ENCODE measurements at places on chromosomes 6 and 20.

GRCh38 chr6:38483526-38483925 lies 156.2 kb downstream of the BTBD9 start:
- DNase-seq: no peak

GRCh38 chr6:110512991-110513390 lies 36.6 kb upstream of the SLC22A16 start:
- DNase-seq: no peak

DNA sequence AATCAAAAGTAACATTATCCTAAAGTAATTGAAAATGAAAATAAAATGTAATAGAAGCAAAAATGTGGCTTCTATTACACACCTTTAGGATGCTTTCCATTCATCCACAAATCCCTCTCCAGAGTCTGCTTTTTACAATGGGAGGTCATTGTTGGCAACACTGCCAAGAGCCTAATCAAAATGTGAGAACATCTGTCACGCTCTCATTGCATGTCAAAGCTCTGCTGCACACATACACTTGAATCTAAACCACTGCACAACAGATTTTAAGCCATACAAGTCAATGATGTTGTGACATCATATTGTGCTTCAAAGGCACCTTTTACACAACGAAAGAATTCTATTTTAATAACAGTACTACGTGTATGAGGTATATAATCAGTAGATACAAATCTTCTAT lies 82.1 kb downstream of the PREP start:
- DNase-seq: no peak

- no peak for DNase-seq
Measured at GRCh38 chr6:149948616-149949015, 6.8 kb downstream of the ULBP2 start.

DNA sequence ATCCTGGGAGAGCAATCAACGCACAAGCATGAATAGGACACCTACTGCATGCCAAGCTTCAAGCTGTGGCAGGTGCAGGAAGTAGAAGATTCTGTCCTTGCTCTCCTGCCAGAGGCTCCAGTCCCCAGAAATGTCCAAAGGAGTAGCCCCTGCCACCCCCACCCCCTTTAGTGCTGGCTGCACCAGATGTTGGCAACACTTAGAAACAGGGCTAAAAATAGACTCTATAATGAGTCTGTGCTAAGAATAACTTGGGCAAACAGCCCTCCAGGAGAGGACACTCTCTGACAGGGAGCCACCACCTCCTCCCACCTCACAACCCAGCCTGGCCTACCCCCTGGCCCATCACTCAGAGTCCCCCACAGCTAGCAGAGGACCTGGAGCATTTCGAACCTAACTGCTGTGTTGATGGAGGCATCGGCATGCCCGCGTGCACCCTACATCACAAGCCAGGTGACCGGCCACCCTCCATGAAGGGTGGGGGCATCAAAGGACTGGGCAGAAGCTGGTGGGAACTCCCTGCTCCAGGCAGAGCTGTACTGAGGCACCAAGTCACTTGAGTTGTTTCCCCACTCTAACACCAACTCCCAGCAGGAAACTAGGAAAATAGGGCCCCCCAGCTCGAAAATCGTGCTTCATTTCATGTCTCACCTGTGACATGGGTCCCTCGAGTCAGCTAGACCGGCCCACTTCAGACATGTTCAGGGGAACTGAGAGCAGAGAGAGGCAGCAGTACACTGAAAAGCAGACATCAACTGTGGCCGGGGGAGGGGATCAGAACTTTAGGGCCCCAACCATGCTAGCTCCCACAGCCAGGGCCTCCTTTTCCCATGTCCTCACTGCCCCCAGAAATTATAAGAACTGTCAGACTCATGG lies 18.7 kb downstream of the TFEB start:
- DNase-seq: no peak

GRCh38 chr6:50449128-50449527 lies 264.2 kb upstream of the TFAP2D start:
- DNase-seq: no peak

Data from activated T-cell treated with anti-CD3 and anti-CD28 coated beads for 1 hour (primary cell).